ENCODE measurements at places on chromosomes 2 and 18.

- peak; percentile 14 for DNase-seq
These were observed 4.1 kb upstream of the ITPRIPL1 start for GRCh38 chr2:96320728-96321622.

DNA sequence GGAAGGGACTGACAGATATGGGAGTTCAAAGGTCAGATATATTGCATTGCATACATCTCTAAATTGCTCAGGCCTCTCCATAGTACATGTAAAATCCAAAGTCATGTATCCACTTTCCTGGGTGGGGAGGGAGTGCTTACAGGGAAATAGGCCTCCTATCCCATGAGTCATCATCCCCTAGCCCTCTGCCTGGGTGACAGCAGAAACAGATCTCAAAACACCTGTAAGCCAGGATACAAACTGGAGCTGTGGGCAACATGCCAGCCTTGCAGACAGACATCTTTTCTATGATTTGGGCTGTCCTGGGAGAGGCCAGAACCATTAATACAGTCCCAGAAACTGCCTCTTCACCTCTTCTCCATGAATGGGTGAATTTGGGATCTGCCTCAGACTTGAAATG lies 4.8 kb downstream of the ALK start:
- no peak for DNase-seq

DNA sequence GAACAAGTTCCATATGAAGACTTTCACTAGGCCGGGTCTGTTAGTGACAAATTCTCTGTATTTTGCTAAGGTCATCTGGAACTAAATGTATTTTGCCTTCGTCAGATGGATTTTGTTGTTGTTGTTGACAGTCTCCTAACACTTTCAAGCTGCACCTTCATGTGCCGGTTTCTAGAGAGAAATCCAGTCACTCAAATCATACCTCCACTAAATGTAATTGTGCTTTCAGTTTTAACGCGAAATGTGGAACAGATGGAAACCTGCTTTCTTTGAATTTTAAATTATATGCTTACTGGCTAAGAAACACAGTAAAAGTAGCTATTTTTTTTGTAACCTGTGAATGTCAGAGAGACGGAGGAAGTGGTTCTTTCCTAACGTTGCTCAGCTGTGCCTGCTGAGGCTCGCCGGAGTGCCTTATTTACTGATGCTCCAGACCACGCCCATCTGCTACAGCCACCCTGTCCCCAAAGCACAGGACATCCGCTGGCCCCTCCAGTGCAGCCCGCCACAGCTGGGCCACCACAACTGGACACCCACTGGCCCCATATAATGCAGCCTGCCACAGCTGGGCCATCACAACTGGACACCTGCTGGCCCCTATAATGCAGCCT lies 134.7 kb downstream of the PXDN start:
- no peak for DNase-seq

GRCh38 chr2:240021488-240022104 lies 3.5 kb downstream of the NDUFA10 start:
- DNase-seq: peak; percentile 62

GRCh38 chr2:138298900-138299299 lies 202.7 kb upstream of the SPOPL start:
- DNase-seq: no peak

- DNase-seq: no peak
These were observed 204.2 kb downstream of the TMEM247 start for GRCh38 chr2:46683541-46683940.

GRCh38 chr2:120203251-120204021 lies 19.8 kb downstream of the TMEM185B start:
- no peak for DNase-seq

DNA sequence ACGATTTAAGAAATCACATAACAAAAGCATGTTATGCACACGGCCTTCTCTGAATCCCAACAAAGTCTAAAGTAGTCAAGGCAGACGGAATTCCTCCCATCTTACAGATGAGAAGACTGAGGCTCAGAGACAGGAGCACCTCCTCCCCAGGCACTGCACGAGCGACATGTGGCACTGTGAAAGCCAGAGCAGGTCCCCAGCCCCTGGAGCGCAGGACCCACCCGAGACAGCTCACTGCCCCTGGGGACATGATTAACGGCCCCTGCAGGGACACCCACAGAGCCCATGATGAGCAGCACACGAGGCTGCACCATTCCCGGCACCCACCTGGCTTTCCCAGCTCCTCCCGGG lies 53.6 kb downstream of the EIPR1 start:
- DNase-seq: no peak

- no peak for DNase-seq
These were observed 158.5 kb downstream of the FTCDNL1 start for GRCh38 chr2:199692489-199692888.

GRCh38 chr2:28721601-28722191 lies 29.9 kb upstream of the PPP1CB start:
- DNase-seq: no peak

- DNase-seq: peak; percentile 0
These were observed 15.3 kb downstream of the CROCC2 start for GRCh38 chr2:240921311-240921994.

GRCh38 chr18:77528872-77529271 lies 279.2 kb downstream of the GALR1 start:
- no peak for DNase-seq

DNA sequence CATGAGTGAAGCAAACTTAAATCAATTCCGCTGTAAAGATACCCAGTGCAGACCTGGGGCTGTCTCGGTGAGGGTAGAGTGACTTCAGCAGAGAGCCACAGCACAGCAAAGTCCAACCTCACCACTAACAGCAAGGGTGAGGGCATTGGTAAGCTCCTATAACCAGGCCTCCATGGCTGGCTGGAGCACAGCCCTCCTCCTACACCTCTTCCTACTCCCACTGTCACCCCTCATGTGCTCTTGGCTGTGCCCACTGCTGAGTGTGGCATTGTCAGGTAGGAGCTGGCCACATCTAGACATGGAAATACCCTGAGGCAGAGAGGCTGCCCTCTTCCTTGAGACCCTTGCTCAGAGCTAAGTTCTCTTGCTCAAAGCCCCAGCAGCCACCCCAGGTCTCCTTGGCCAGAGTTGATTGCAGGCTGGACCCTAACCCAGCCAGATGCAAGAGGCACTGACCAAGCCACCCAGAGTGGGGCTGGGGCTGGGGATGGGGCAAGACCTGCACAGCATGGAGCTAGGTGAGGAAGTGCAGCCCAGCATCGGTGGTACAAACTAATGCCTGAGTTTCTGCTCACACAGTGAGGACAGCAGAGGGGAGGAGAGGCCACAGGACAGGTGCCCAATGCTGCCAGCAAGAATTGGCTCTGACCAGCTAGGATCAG lies 77.6 kb upstream of the RAB6C start:
- DNase-seq: no peak

- DNase-seq: no peak
These were observed 49.0 kb upstream of the EPAS1 start for GRCh38 chr2:46248171-46248570.

- no peak for DNase-seq
These were observed 29.3 kb upstream of the PSME4 start for GRCh38 chr2:54000122-54000521.

GRCh38 chr2:101720732-101721131 lies 23.2 kb downstream of the MAP4K4 start:
- no peak for DNase-seq

- DNase-seq: no peak
These were observed 135.9 kb downstream of the VAPA start for GRCh38 chr18:10049747-10050146.

- DNase-seq: no peak
These were observed 4.9 kb downstream of the PDCD1 start for GRCh38 chr2:241853651-241854341.

GRCh38 chr2:237466211-237466610 lies 20.8 kb upstream of the MLPH start:
- DNase-seq: no peak

GRCh38 chr2:190308031-190308430 lies 11.6 kb downstream of the HIBCH start:
- DNase-seq: no peak

DNA sequence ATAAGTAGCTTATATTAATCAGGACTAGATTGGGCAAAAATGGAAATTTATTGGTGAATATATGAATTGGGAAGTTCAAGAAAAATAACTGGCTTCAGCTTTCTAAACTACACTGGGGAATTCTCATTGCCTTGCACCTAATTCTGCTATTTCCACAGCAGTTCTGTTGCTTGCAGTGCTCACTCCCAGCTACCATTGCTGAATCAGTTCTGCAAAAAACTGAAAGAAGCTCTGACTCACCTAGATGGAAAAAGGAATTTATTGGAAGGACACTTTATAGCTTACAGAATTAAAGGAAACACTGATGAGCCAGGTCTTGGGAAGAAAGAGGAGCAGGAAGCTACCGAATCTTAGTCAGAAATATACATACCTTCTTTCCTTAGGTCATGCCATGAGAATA lies 60.3 kb upstream of the ACVR1 start:
- DNase-seq: no peak

- DNase-seq: no peak
These were observed 39.7 kb downstream of the CDC42EP3 start for GRCh38 chr2:37631698-37632097.

- DNase-seq: no peak
These were observed 29.8 kb downstream of the PCBP1 start for GRCh38 chr2:70116936-70117552.

GRCh38 chr2:70580352-70580751 lies 26.7 kb upstream of the TGFA start:
- no peak for DNase-seq

GRCh38 chr2:50309503-50309902 lies 722.4 kb downstream of the NRXN1 start:
- no peak for DNase-seq

DNA sequence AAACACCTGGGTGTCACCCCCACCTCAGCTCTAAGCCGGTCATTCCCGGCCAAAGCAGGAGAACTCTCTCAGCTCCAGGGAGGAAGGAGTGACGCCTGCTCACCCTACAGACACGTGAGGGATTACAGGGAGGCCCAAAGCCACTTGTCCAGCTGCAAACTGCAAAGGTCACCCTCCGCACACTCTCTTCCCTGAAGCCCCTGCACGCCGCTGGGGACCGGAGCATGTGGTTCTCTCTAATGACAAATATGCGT lies 108.0 kb upstream of the ID2 start:
- DNase-seq: no peak

DNA sequence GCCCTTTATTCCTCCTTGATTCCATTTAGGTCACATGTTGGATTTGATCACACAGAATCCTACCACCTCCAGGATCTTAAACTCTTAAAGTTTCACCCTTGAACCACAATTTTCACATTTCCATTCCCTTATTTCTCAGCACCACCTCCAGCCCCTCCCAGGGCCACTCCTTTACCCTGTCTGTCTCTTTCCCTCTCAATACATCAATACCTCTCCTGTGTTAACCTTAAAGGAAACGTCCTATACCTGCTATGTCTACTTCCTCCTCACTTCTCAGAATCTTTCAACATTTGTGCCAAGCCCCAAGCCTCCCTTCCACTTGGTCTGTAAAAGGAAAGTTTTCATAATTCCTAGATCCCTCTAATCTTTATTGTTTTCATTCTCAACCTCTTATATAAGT lies 158.8 kb downstream of the BAZ2B start:
- DNase-seq: no peak

DNA sequence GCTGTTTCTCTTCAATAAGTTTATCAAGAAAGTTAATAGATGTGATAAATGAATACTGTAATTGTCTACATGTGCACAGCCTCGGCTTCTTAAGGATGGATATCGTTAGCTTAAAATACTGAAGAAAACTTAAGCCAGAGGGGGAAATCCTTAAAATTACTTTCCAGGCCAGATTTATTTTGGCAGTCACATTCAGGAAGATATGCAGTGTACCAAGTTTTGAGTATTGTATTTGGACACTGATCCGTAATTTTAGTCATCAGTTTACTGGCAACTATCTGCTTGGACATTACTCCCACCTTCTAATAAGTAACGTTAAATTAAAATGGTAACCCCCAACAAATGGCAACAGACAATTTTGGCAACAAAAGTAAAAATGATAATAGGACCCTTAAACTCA lies 770.0 kb upstream of the ZEB2 start:
- DNase-seq: no peak

DNA sequence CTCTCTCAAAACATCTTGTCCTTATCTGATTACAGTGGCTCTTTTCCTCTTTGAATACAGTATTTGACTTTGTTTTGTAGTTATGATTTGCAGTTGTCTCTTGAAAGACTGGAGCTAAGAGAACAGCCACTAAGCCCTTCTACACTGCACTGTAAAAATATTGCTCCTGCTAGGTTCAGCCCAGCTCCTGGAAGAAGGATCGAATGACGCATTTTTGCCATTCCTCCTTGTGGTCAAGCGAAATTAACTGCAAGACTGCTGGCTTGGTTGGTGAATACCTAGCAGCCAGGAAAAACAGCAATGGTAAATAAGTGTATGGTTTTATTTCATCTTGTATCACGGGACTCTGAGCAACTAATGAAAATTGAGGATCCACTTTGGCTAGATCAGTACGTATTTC lies 407.8 kb upstream of the CDH2 start:
- DNase-seq: no peak

GRCh38 chr2:237222178-237222577 lies 136.5 kb downstream of the COPS8 start:
- no peak for DNase-seq

DNA sequence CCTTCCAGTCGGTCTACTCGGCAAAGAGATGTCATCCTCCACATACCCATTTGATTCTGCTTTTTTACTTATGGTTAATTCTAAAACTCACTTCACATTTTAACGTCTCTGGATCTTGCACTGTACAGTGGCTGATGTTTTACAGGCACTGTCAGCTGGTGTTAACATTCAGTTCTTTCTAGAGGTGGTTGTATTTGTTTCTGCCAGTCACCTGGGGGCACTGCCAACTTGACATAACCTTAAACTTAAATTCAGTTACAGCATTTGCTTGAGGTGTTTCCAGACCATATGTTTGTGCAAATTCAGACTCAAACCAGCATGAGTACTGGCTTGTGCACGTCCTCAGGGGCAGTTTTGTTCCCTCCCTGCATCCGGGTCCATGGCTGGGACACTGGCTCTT lies 5.3 kb upstream of the TMEM185B start:
- no peak for DNase-seq

DNA sequence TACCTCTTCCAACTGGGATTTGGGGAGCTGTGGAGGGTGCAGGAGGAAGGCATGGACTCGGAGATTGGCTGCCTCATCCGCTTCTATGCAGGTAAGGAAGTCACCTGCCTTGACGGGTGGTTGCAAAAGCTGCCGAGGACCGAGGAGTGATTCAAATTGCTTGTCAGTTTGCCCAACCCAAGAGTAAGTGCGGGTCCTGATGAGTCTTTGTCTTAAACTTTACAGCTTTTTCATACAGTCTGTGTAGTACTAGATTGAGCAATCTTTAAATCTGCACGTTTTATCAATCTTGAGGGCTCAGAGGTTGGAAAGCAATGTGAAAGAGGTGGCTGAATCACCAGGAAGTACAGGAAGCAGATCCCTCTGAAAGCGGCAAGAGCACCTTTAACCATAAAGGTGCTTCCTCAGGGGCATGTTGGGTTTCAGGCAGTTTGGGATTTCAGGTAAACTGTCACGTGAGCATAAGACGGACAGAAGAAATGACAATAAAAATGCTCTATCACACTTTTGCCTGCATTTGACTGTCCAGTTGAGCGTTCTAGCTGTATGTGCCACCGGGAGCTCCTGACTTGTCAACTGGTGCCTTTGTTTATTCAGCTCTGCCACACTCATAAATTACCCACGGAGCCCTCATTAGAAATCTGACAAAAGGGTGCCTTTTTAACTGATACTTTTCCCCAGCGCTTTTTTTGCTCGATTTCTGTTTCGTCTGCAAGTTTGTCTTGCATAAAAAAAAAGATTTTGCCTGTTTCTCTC lies 2.0 kb downstream of the PHLPP1 start:
- peak; percentile 33 for DNase-seq

Measured in activated CD4-positive, alpha-beta T cell treated with anti-CD3 and anti-CD28 coated beads for 4 hours (primary cell).